ENCODE measurements at places on chromosomes 6 and 20. TPM values are rescaled to one million over a fixed set of nuclear protein-coding genes. Genes with fewer than 3 reads are reported as not detected.

DNA sequence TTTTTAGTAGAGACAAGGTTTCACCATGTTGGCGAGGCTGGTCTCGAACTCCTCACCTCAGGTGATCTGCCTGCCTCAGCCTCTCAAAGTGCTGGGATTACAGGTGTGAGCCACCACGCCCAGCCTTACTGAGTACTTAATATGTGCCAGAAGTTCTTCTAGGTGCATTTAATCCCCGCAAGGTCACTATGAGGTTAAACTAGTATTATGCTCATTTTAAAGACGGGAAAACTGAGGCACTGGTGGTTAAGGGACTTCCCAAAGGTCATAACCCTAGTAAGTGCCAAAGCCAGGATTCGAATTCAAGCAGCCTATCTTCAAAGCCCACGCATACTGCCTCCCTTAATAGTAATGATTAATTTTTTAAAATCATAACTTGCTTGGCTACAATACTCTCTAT is 674 bp upstream of the CCM2L start:
- no peak for DNase-seq
- no peaks in the 10 kb centered on the region for H3K36me3 ChIP-seq
- H3K27me3 ChIP-seq: no peaks in the 10 kb centered on the region
- H3K27ac ChIP-seq: no peak overlapping the region
- no peak overlapping the region for H3K4me3 ChIP-seq

TRAPPC3L gene
- total RNA-seq: not detected

GRCh38 chr20:58398254-58398653 is 9.2 kb downstream of the VAPB start:
- H3K4me1 ChIP-seq: peaks cover 7% of the 10 kb centered on the region
- no peak overlapping the region for H3K4me3 ChIP-seq
- no peak for DNase-seq
- no peaks in the 10 kb centered on the region for H3K27me3 ChIP-seq

- H3K4me3 ChIP-seq: no peak overlapping the region
- peaks cover 20% of the 10 kb centered on the region for H3K36me3 ChIP-seq
- H3K4me1 ChIP-seq: no peaks in the 10 kb centered on the region
- no peak for DNase-seq
- H3K27me3 ChIP-seq: no peaks in the 10 kb centered on the region
- H3K27ac ChIP-seq: no peak overlapping the region
Measured at GRCh38 chr20:32442630-32443373, 84.7 kb downstream of the ASXL1 start.

DNA sequence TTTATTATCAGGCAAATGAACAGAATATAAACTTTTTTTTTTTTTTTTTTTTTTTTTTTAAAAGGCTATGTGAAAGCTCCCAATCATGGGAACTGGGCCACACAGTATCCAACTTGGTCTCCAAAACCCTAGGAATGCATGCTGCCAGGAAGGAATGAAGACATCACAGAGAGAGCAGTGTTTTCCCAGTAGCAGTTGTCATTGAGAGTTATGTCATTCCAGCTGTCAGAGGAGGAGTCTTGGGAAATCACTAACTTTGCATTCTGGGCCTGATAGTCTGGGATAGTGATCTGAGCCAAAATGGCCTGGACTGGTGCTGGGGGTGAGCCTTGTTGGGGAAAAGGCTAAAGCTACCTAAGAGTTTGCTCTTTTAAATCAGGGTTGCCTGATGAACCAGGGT is 231.3 kb upstream of the MAP3K7 start:
- no peaks in the 10 kb centered on the region for H3K4me1 ChIP-seq
- no peak overlapping the region for H3K27ac ChIP-seq
- no peaks in the 10 kb centered on the region for H3K36me3 ChIP-seq
- H3K4me3 ChIP-seq: no peak overlapping the region
- no peak for DNase-seq
- no peaks in the 10 kb centered on the region for H3K27me3 ChIP-seq

TEAD3 gene
- total RNA-seq: 24.5 TPM

GRCh38 chr6:125659887-125660286 is 89.5 kb upstream of the HEY2 start:
- H3K27ac ChIP-seq: no peak overlapping the region
- no peak for DNase-seq
- no peaks in the 10 kb centered on the region for H3K27me3 ChIP-seq
- H3K36me3 ChIP-seq: no peaks in the 10 kb centered on the region
- no peak overlapping the region for H3K4me3 ChIP-seq

- no peaks in the 10 kb centered on the region for H3K36me3 ChIP-seq
- H3K4me1 ChIP-seq: no peaks in the 10 kb centered on the region
- H3K27me3 ChIP-seq: no peaks in the 10 kb centered on the region
- H3K27ac ChIP-seq: no peak overlapping the region
Measured at GRCh38 chr6:148436466-148436865, 93.8 kb downstream of the SASH1 start.

BACH2 gene
- 0.52 TPM for total RNA-seq

SEMG1 gene
- total RNA-seq: 1.0 TPM

GRCh38 chr6:8170245-8170644 is 67.9 kb upstream of the EEF1E1 start:
- no peaks in the 10 kb centered on the region for H3K36me3 ChIP-seq
- no peaks in the 10 kb centered on the region for H3K27me3 ChIP-seq
- H3K4me3 ChIP-seq: no peak overlapping the region
- no peaks in the 10 kb centered on the region for H3K4me1 ChIP-seq
- no peak overlapping the region for H3K27ac ChIP-seq
- no peak for DNase-seq

DNA sequence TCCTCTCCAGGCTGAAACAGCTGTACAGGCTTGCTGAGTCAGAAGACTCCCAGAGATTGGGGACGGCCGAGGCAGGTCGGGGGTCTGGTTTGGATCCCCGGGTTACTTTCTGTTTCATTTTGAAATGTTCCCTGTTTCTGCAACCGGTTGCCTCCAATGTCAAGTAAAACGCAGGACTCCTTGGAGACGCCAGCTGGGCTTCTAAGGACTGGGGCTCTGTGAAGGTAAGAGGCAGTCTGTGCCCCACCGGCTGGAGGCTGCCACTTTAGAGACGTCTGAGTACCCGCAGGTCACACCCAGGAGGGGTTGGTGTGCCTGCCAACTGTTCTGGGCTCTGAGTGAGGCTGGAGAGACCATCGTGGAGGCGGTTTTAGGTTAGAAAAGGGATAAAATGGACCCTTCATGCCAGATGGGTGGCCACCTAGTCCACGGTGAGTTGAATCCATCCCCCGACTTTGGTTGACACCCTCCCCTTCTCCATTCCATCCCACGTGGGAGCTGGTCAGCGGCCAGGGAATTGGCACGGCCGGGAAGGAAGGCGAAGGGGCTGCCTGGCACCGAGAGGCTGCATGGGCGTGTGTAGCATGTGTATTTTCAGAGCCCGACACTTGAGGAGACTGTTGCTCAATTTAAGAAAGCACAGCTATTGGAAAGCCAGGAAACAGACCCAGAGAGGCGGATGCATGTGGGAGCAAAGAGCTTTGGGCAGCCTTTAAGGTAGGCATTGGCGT is 240.9 kb downstream of the PHACTR1 start:
- no peaks in the 10 kb centered on the region for H3K4me1 ChIP-seq
- H3K36me3 ChIP-seq: no peaks in the 10 kb centered on the region

DNA sequence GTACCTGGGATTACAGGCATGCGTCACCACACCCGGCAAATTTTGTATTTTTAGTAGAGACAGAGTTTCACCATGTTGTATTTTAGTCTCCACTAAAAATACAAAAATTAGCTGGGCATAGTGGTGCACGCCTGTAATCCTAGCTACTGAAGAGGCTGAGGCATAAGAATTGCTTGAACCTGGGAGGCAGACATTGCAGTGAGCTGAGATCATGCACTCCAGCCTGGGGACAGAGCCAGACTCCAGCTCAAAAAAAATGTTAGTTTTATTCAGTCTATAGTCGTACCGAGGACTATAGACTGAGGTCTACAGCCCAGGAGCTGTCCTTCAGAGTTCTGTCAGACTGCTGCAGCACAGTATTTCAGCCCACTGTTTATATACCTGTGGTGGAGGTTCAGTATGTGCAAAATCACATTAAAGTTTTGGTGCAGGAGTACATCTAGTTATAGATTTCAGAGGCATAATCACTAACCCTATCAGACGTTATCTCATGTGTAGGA is 3.6 kb upstream of the CASP8AP2 start:
- H3K4me1 ChIP-seq: peaks cover 5% of the 10 kb centered on the region
- no peaks in the 10 kb centered on the region for H3K36me3 ChIP-seq
- no peaks in the 10 kb centered on the region for H3K27me3 ChIP-seq
- H3K4me3 ChIP-seq: no peak overlapping the region
- no peak overlapping the region for H3K27ac ChIP-seq

GRCh38 chr6:93394471-93394870 is 24.9 kb downstream of the EPHA7 start:
- H3K27ac ChIP-seq: no peak overlapping the region
- DNase-seq: no peak
- no peaks in the 10 kb centered on the region for H3K36me3 ChIP-seq
- no peak overlapping the region for H3K4me3 ChIP-seq
- H3K4me1 ChIP-seq: no peaks in the 10 kb centered on the region
- no peaks in the 10 kb centered on the region for H3K27me3 ChIP-seq

FAM83C gene
- 0.45 TPM for total RNA-seq

EYA2 gene
- 16.8 TPM for total RNA-seq

GRCh38 chr20:49693435-49694171 is 20.1 kb downstream of the B4GALT5 start:
- no peak for DNase-seq
- H3K4me3 ChIP-seq: no peak overlapping the region
- H3K4me1 ChIP-seq: peaks cover 7% of the 10 kb centered on the region
- no peak overlapping the region for H3K27ac ChIP-seq

GRCh38 chr6:127716465-127716864 is 139.5 kb downstream of the C6orf58 start:
- H3K4me1 ChIP-seq: no peaks in the 10 kb centered on the region
- H3K4me3 ChIP-seq: no peak overlapping the region
- no peak for DNase-seq
- no peaks in the 10 kb centered on the region for H3K36me3 ChIP-seq
- H3K27me3 ChIP-seq: no peaks in the 10 kb centered on the region

GRCh38 chr20:1686151-1686748 is 28.7 kb upstream of the SIRPG start:
- no peaks in the 10 kb centered on the region for H3K27me3 ChIP-seq
- H3K4me1 ChIP-seq: no peaks in the 10 kb centered on the region
- H3K36me3 ChIP-seq: no peaks in the 10 kb centered on the region
- no peak for DNase-seq
- no peak overlapping the region for H3K27ac ChIP-seq
- no peak overlapping the region for H3K4me3 ChIP-seq

DNA sequence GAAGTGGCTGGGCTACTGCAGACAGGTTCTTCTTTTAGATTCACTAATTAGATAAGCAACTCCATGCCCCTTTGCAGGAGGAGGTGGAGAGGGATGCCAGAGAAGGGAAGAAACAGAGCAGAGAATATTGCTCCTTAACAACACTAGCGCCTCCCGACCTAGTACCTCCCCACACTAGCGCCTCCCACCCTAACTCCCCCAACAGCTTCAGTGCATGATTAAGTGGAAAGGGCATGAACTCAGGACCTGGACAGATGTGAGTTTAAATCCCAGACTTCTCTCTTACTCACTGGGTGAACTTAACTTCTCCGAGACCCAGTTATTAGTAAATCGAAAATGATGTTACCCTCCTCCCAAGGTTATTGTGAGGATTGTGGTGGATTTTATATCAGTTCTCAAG is 25.7 kb downstream of the STX11 start:
- H3K27ac ChIP-seq: no peak overlapping the region
- H3K4me1 ChIP-seq: no peaks in the 10 kb centered on the region
- no peaks in the 10 kb centered on the region for H3K27me3 ChIP-seq
- no peaks in the 10 kb centered on the region for H3K36me3 ChIP-seq

DNA sequence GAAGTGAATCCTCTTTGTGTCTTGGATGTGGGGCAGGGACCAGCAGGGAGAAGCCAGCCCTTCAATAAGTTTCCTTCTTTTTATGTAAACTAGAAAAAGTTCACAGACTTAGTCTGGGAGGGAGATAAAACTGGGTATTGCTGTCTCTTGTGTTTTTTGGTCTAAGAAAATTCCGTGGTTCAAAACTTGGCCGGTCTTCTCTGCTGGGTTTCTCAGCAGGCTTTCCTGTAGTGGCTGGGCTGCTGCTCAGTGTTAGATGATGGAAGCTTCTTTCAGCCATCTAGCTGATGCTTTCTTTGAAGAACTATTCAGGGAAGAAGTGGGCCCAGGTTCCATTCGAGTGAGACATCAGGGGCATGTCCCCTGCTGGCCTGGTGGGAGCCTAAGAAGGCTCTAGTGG is 70.7 kb upstream of the SCP2D1 start:
- no peaks in the 10 kb centered on the region for H3K27me3 ChIP-seq
- no peaks in the 10 kb centered on the region for H3K36me3 ChIP-seq
- H3K27ac ChIP-seq: no peak overlapping the region
- no peak for DNase-seq

- H3K27ac ChIP-seq: no peak overlapping the region
- no peaks in the 10 kb centered on the region for H3K27me3 ChIP-seq
- DNase-seq: no peak
- no peaks in the 10 kb centered on the region for H3K36me3 ChIP-seq
Measured at GRCh38 chr6:137403855-137404254, 90.3 kb downstream of the OLIG3 start.

SSTR4 gene
- total RNA-seq: not detected

PLCB1 gene
- total RNA-seq: 8.3 TPM

GRCh38 chr6:113696960-113697359 is 160.2 kb upstream of the MARCKS start:
- no peak overlapping the region for H3K4me3 ChIP-seq
- H3K4me1 ChIP-seq: no peaks in the 10 kb centered on the region
- no peak overlapping the region for H3K27ac ChIP-seq
- no peaks in the 10 kb centered on the region for H3K27me3 ChIP-seq

SPATA25 gene
- total RNA-seq: 1.5 TPM

DNA sequence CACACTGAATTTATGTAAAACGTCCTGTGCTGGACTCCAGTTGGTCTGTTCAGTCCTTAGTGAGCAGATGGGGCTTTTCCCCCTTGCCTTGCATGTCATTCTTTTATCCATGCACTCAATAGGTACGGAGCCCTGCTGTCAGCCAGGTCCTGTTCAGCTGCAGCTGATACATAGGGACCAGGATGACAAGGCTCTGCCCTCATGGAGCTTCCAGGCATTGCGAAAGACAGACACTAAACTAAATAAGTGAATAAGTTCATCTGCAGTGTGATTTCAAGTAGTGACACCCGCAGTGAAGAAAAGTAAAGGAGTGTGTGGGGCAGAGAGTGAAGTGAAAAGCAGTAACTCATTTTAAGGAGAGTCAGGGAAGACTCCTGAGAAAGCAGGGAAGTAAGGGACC is 324.2 kb downstream of the NRN1 start:
- no peaks in the 10 kb centered on the region for H3K4me1 ChIP-seq
- no peak overlapping the region for H3K4me3 ChIP-seq
- no peak for DNase-seq
- no peak overlapping the region for H3K27ac ChIP-seq
- no peaks in the 10 kb centered on the region for H3K27me3 ChIP-seq
- H3K36me3 ChIP-seq: no peaks in the 10 kb centered on the region

LY6G6F gene
- total RNA-seq: not detected

DNA sequence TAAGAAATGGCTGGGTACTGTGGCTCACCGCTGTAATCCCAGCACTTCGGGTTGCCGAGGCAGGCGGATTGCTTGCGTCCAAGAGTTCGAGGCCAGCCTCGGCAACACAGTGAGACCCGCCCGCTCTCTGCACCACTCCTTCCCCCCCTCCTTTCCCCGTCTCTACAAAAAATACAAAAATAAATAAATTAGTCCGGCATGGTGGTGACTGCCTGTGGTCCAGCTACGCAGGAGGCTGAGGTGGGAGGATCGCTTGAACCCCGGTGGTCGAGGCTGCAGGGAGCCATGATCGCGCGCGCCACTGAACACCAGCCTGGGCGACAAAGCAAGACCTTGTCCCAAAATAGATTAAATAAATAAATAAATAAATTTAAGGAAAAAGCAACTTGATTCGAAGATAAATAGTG is 448 bp upstream of the RNF114 start:
- H3K27me3 ChIP-seq: no peaks in the 10 kb centered on the region
- H3K36me3 ChIP-seq: no peaks in the 10 kb centered on the region
- DNase-seq: no peak
- peak overlapping the region; percentile 91 for H3K4me3 ChIP-seq
- H3K27ac ChIP-seq: no peak overlapping the region

All from colonic mucosa (tissue), 4 donors.